Activated CD4-positive, alpha-beta T cell treated with anti-CD3 and anti-CD28 coated beads, Interleukin-2, amount 50 U/mL, for 16 hours (primary cell): ENCODE measurements at places on chromosomes 13 and 19.

- no peak for DNase-seq
These were observed 21.3 kb downstream of the ARHGEF1 start for GRCh38 chr19:41904118-41904870.

- DNase-seq, result no peak
These were observed 140.1 kb downstream of the LHFPL6 start for GRCh38 chr13:39462906-39463305.

GRCh38 chr19:3359919-3360420, 6.4 kb upstream of the NFIC start:
- no peak for DNase-seq

DNA sequence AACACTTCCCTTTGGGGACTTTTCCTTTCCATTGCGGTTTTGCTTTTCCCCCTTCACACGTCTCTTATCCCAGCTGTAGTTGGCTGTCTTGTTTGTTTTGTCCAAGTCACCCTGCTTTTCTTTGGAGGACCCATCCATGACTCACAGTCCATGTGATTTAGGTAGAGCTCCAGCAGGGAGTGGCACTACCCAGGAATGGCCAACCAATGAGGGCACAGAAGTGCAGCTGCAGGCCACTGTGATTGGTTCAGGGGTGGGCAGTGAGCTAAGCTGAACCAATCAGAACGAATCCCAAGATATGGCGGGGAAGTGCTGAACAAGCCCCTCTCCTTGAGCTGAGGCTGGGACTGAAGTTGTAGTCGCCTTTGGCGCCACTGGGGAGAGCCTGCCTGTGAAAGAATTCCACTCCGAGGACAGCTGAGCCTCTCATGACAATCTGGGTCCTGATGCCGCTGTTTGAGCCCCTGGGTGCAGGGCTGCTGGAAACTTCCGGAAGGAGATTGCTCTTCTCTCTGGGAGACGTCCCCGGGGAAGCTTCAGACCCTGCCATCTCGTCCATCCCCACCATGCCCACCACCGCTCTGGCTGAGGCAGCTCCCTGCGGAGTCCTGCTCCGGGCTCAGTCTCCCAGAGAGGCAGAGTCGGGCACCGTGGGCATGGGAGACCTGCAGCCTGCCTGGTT, 62.9 kb upstream of the URI1 start:
- DNase-seq, result no peak

GRCh38 chr13:50598338-50598737, 245.2 kb downstream of the DLEU7 start:
- no peak for DNase-seq

DNA sequence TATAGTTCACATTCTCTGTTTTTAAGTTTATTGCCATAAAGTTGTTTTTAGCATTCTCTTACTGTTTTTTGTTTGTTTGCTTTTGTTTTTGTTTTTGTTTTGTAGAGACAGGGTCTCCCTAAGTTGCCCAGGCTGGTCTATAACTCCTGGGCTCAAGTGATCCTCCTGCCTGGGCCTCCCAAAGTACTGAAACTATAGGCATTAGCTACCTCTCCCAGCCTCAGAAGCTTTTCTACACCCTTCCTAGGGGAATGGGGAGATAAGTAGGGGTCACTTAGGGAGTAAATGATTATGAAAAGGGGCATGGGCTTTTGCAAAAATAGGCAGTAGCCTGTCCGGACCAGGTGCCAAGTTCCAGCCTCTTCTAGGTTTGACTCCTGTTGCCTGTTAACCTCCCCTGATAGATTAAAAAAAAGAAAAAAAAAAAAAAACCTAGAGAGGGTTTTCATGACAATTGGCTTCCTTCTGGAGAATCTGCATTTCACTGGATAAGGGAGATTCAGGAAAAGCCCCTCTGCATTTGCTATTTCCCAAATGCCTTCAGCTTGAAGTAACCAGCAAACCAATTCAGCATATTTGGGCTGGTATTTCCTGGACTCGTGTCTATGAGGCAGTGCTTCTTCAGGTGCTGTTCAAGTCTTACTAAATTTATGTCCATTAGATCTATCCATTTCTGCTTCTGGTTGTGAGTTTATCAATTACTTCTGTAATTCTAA, 216.8 kb downstream of the TM9SF2 start:
- no peak for DNase-seq

DNA sequence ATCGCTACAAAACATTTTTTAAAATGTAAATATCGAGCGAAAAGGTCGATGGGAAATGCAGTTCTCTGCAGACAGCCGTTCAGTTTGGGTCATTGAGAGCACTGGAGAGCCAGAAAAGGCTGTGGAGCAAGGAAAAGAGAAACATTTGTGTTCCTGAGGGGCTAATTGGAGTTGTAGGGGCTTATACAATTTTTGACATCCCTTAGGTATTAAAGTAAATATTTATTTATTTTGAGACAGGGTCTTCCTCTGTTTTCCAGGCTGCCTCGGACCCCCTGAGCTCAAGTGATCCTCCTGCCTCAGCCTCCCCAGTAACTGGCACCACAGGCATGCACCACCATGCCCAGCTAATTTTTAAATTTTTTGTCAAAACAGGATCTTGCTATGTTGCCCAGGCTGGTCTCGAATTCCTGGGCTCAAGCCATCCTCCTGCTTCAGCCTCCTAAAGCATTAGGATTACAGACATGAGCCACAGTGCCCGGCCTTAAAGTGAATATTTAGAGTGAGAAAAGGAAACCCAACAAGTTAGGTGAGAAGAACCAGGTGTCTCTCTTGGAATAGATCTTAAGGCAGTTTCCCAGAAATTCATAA, 825 bp upstream of the YIF1B start:
- DNase-seq, result no peak

GRCh38 chr19:6590827-6591319, at the start of gene CD70:
CD70 (minus strand) TSS chr19:6591150; CDS start chr19:6591002, 148 bp downstream.
- peak; percentile 84 for DNase-seq

- DNase-seq, result no peak
These were observed 7.4 kb downstream of the ZNF575 start for GRCh38 chr19:43540381-43540780.

GRCh38 chr13:59471106-59471505, 692.6 kb downstream of the DIAPH3 start:
- DNase-seq, result no peak

DNA sequence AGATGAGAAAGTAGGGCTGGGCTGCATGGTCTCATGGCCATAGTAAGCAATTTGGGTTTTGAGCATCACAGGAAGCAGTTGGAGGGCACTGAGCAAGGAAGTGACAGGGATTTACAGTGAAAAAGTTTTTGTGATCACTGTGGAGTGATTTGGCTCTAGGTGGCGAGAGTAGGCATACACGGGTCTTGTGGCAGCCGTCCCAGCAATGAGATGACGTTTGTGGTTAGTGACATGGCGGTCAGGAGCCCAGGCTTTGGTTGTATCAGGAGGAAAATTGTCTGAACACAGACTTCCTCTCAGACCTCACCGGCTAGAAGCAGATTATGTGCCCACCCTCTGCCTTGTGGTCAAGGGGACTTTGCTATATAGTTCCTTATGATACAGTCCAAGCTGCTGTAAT, 3.3 kb downstream of the ZNF444 start:
- DNase-seq, result no peak

DNA sequence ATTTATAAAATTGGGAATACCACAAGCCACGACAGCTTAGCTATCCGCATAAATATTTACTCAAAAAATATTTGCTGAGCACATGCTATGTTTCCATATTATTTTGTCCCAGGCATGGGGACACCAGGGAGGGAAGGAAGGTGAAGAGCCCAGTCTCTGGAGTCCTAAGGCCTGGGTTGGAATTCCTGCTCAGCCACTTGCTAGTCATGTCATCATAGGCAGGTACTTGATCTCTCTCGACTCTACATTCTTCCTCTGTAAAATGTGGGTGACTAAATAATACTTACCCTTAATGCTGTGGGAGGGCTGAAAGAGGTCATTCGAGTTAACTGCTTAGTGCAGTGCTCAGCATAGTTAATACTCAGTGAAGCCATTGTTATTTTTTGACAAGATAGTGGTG, 4.3 kb upstream of the RNASEH2B start:
- DNase-seq, result no peak

DNA sequence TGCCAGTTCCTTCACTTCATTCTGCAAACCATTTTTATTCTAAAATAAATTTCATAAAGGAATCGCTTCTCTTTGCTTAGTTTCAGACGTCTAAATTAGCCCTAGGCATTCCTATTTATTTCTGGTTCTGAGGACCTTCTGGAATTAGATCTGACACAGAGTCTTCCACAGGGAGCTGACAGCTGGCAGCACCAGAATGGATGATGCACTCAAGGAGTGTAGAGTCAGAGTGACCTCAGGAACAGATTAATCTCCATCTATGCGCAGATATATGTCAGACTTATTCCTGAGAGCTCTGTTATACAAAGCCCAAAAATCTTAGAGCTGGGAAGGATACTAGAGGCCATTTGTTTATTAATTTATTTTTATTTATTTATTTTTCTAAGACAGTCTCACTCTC, 450.8 kb downstream of the HS6ST3 start:
- no peak for DNase-seq

- no peak for DNase-seq
These were observed 9.4 kb upstream of the SPC24 start for GRCh38 chr19:11164879-11165406.

- DNase-seq, result no peak
These were observed 21.2 kb downstream of the SIGLEC7 start for GRCh38 chr19:51163257-51163656.

GRCh38 chr19:3470500-3471128, 9.7 kb downstream of the SMIM24 start:
- no peak for DNase-seq

- no peak for DNase-seq
These were observed 2.4 kb downstream of the CCDC194 start for GRCh38 chr19:17391371-17392151.

- DNase-seq, result peak; percentile 46
These were observed 12.0 kb upstream of the MATK start for GRCh38 chr19:3798137-3798536.

GRCh38 chr19:28612275-28612769, 600.6 kb downstream of the UQCRFS1 start:
- DNase-seq, result no peak

- no peak for DNase-seq
These were observed 22.4 kb upstream of the CRTC1 start for GRCh38 chr19:18660939-18661670.

DNA sequence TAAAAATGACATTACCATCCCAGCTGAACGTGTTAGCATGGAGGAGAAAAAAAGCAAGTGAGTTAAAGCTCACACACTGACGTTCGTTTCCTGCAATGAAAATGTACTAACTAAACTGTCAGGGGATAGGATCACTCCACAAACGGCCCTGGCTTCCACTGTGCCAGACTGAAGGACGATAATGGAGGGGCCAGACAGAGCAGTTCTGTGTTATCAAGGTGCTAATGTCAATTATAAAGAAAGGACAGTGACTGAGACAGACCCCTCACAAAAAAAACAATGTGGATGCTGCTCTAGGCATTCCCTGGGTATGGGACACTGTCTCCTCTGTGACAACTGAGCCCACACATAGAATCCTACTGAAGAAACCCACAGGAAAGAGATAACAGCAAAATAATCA, 43.7 kb upstream of the SLC15A1 start:
- DNase-seq, result no peak

DNA sequence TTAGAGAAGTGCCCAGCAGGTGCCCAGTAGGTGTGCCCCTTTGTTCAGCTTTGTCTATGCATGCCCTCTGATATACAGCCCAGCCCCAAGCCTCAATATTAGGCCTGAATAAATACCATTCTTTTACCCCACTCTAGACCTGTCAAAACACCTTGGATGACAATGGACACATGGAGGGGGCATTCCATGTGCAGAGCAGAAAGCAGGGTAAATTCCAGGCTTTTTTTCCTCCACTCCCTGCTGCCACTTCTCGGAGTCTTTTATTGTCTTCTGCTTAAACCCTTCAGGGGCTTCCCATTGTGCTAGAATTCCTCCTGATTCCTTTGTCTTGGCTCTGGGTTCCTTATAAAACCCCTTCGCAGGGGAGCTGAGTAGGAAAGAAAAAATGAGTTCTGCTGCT, 5.8 kb upstream of the FRY start:
- no peak for DNase-seq

GRCh38 chr19:991174-991931, 7.2 kb downstream of the WDR18 start:
- DNase-seq, result peak; percentile 69

- DNase-seq, result peak; percentile 77
These were observed 19.7 kb upstream of the EDDM13 start for GRCh38 chr19:56252699-56253422.

- peak; percentile 97 for DNase-seq
These were observed 8.6 kb downstream of the PPFIA3 start for GRCh38 chr19:49127674-49128544.

GRCh38 chr13:97853550-97853949, 99.9 kb upstream of the IPO5 start:
- DNase-seq, result no peak

GRCh38 chr13:23427342-23427843, 6.1 kb downstream of the SACS start:
- no peak for DNase-seq

DNA sequence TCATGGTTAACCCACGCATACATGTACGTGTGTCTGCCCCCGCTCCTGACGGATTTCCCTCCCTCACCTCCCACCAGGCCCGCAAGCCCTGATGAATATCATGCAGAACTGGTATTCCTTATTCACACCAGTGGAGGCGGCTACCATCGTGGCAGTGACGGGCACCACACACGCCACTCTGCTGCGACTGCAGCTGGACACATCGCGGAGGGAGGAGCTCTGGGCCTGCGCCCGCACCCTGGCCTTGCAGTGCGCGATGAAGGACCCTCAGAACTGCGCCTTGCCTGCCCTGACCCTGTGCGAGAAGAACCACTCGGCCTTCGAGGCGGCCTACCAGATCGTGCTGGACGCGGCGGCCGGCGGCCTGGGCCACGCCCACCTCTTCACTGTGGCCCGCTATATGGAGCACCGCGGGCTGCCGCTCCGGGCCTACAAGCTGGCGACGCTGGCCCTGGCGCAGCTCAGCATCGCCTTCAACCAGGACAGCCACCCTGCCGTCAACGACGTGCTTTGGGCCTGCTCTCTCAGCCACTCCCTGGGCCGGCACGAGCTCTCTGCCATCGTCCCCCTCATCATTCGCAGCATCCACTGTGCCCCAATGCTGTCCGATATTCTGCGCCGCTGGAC, 35.0 kb downstream of the ZSWIM4 start:
- DNase-seq, result no peak

DNA sequence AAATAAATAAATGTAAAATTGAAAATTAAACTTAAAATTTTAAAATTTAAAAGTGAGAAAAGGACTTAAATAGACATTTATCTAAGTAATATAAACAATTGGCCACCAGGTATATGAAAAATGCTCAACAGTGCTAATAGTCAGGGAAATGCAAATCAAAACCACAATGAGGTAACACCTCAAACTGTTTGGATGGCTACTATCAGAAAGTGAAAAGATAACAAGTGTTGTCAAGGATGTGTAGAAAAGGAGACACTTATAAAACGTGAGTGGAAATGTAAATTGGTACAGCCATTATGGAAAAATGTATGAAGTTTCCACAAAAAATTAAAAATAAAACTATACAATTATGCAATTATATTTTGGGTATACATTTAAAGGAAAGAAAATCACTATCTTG, 752.2 kb downstream of the EFNB2 start:
- DNase-seq, result no peak

DNA sequence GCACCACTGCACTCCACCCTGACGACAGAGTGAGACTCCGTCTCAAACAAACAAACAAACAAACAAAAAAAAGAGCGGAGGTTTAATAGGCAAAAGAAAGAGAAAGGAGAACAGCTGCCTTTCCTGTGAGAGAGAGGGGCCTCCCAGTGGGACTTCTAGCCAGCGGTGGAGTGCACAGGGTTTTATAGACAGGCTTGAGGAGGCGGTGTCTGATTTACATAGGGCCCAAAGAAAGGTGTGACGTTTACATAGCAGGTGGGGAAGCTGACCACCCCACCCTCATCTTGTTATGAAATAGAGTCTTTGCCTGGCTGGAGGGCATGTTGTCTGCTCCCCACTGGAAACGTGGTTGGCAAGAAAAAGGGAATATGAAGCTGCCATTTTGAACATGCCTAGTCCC, 106.0 kb upstream of the CSNK1A1L start:
- no peak for DNase-seq
